ENCODE measurements at places on chromosomes 6 and 20. TPM values are rescaled to one million over a fixed set of nuclear protein-coding genes. Genes with fewer than 3 reads are reported as not detected.

- no peak for DNase-seq
Measured at GRCh38 chr6:68915586-68915985, 280.5 kb downstream of the ADGRB3 start.

DNA sequence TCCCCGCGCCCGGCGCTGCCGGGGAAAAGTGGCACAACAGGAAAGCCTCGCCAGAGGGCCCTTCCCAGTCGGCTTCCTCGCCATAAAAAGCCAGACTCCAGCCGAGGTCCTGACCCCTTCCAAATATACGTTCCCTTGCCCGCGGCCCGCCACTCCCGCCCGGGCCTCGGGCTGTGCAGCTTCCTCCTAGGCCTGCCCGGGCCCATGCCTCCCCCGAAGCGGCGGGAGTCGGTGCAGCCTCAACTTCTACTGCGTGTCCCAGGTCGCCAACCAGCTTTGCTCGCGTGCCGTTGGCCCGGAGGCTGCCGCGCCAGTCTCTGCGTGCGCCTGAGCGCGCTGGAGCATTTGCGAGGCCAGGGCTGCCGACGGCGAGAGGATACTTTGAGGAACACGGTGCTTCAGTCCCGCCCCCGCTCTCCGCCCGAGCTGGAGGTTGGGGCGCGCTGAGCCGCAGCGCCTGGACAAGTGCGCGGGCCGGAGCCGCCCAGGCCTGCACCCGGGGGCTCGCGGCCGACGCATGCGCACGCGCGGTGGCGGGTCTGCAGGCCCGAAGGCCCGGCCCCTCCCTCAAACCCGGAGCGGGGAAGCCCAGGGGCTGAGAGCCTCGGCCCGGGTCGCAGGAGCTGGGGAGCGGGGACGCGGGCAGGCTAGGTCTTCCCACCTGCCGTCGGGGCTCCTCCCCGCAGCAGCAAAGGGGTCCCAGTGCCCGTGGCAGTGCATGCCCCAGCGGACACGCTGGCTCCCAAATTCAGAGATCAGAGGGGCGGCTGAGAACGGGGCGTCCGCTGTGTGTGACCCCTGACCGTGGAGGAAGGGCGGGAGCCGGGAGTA is 10.2 kb downstream of the FOXC1 start:
- peak; percentile 88 for DNase-seq

GRCh38 chr6:32975886-32976285 is 7.5 kb downstream of the BRD2 start:
- no peak for DNase-seq

The TINAG gene
- not detected for total RNA-seq

- peak; percentile 86 for DNase-seq
Measured at GRCh38 chr6:43926634-43927531, 156.9 kb downstream of the VEGFA start.

- no peak for DNase-seq
Measured at GRCh38 chr20:62845416-62846160, 16.0 kb downstream of the TCFL5 start.

DNA sequence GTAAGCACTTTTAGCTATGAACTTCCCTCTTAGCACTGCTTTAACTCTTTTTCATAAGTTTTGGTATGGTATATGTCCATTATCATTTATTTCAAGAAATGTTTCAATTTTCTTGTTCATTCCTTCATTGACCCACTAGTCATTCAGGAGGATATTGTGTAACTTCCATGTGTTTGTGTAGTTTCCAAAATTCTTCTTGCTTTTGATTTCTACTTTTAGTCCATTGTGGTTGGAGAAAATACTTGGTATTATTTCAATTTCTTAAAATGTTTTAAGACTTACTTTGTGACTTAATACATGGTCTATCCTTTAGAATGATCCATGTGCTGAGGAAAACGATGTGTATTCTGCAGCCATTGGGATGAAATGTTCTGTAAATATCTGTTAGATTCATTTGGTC is 176.5 kb downstream of the CENPW start:
- DNase-seq: no peak

The GPR63 gene
- total RNA-seq: 0.56 TPM

All from posterior vena cava (tissue), 2 donors.